ENCODE measurements at places on chromosomes 1 and 21.

GRCh38 chr1:108034396-108034795 lies 69.4 kb upstream of the VAV3 start:
- no peak overlapping the region for H3K27ac ChIP-seq
- no peak for DNase-seq

GRCh38 chr1:108747171-108747850 lies 837 bp downstream of the STXBP3 start:
- H3K4me1 ChIP-seq, result peaks cover 16% of the 10 kb centered on the region
- H3K4me3 ChIP-seq, result peak overlapping the region; percentile 91
- peak; percentile 33 for DNase-seq
- peak overlapping the region; percentile 100 for H3K27ac ChIP-seq

DNA sequence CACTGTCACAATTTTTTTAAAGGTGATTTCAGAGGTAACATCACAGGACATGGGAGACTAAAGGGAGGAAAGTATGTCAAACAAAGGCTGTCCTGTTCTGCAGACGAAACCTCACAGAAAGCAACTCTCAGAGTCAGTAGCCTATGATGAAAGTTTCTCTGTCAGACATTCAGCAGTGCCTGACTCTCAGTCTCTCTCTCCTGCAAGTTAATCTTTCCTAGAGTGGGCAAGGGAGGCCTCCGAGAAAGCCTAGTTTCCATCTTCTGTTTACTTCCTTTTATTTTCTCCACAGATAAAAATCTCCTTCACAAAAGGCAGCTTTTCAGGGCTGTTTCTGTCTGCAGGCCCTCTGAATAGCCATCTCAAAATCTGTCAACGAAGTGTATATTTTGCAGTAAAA lies 24.9 kb upstream of the FMO2 start:
- peaks cover 30% of the 10 kb centered on the region for H3K4me1 ChIP-seq
- H3K36me3 ChIP-seq, result no peaks in the 10 kb centered on the region
- no peak overlapping the region for H3K4me3 ChIP-seq

DNA sequence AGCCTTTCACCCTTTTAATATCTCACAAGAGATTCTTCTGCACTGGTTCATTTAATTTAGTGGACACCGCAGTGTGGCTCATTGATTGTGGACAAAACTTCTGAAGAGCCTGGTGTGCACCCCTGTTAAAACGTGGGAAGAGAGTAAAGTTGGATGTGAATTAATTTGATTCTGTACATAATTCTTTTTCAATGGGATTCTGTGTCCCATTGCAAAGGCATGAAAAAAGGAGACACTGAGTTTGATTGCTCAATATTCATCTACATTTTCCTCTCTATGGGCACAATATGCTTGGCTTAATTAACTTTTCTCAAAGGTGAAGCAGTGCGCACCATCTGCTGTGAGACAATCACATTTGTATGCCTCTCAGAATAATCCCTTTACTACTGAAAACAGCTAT lies 95.1 kb downstream of the BARHL2 start:
- H3K36me3 ChIP-seq, result no peaks in the 10 kb centered on the region
- no peak for DNase-seq
- H3K27ac ChIP-seq, result no peak overlapping the region
- H3K4me3 ChIP-seq, result no peak overlapping the region
- peaks cover 19% of the 10 kb centered on the region for H3K27me3 ChIP-seq

- H3K4me3 ChIP-seq, result no peak overlapping the region
- H3K36me3 ChIP-seq, result no peaks in the 10 kb centered on the region
- no peak overlapping the region for H3K27ac ChIP-seq
- H3K27me3 ChIP-seq, result peaks cover 35% of the 10 kb centered on the region
Measured at GRCh38 chr1:5220821-5221220, 566.4 kb downstream of the AJAP1 start.

GRCh38 chr1:5002676-5003075 lies 348.3 kb downstream of the AJAP1 start:
- peaks cover 2% of the 10 kb centered on the region for H3K27me3 ChIP-seq
- no peak overlapping the region for H3K27ac ChIP-seq
- no peaks in the 10 kb centered on the region for H3K36me3 ChIP-seq
- DNase-seq, result no peak

- peak overlapping the region; percentile 66 for H3K4me3 ChIP-seq
- H3K36me3 ChIP-seq, result no peaks in the 10 kb centered on the region
- DNase-seq, result peak; percentile 51
- H3K27ac ChIP-seq, result no peak overlapping the region
Measured at GRCh38 chr1:233328142-233328921, 808 bp downstream of the MAP3K21 start.

- H3K4me1 ChIP-seq, result peaks cover 53% of the 10 kb centered on the region
- no peak overlapping the region for H3K4me3 ChIP-seq
- DNase-seq, result no peak
- H3K27ac ChIP-seq, result peak overlapping the region; percentile 57
Measured at GRCh38 chr1:23600283-23600682, 41.0 kb upstream of the ID3 start.

- H3K4me1 ChIP-seq, result no peaks in the 10 kb centered on the region
- no peak for DNase-seq
- no peak overlapping the region for H3K27ac ChIP-seq
Measured at GRCh38 chr1:10814312-10814711, 17.9 kb upstream of the CASZ1 start.

DNA sequence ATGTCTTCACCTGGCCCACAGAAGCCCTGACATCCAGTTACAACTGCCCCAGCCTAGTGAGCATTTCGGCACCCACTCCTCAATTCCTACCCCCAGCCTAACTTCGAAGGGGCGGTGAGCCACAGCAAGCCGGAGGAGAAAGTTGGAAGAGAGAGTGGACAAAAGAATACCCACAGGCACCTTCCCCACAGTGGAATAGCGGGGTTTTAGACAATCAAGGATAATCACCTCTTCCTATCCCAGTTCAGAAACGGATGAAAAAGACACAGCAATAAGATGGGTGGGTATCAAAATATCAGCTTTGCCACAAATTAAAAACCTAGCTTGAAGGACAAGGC lies 1.3 kb upstream of the LSS start:
- peaks cover 36% of the 10 kb centered on the region for H3K4me1 ChIP-seq
- no peak for DNase-seq
- H3K4me3 ChIP-seq, result peak overlapping the region; percentile 84
- peak overlapping the region; percentile 28 for H3K27ac ChIP-seq
- no peaks in the 10 kb centered on the region for H3K27me3 ChIP-seq

GRCh38 chr21:43608225-43608624 lies 51.1 kb downstream of the HSF2BP start:
- H3K4me3 ChIP-seq, result no peak overlapping the region
- peaks cover 20% of the 10 kb centered on the region for H3K4me1 ChIP-seq
- no peak for DNase-seq
- H3K36me3 ChIP-seq, result peaks cover 10% of the 10 kb centered on the region

DNA sequence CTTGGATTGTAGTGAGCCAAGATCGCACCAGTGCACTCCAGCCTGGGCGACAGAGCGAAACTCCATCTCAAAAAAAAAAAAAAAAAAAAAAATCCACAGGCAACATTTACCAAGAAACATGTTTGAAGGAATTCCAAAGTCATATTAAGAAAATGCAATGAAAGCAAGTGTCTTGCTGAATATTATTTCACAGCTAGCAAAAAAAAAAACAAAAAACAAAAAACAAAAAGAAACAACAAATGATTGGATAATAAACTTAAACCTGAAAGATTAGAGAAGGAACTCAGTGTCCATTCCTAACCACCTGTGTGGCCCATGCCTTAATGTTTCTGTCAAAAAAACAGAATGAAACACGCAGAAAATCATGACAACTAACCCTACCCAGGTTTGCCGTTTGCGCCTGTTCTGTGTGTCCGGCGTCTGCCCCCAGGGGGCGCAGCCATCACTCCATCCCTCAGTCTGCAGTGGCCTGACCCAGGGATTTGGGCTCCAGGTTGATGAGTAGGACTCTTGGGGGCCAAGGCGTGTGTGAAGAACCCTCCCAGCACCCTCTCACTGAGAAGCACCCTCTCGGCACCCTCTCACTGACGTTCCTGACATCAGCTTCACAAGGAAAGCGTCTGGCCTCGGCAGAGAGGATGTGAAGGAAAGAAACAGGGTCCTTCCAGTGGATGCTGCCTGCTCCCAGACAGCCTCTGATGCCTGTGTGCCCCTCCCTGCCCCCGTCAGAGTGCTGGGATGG lies 19.2 kb upstream of the PTTG1IP start:
- H3K4me1 ChIP-seq, result no peaks in the 10 kb centered on the region
- peaks cover 11% of the 10 kb centered on the region for H3K27me3 ChIP-seq
- DNase-seq, result no peak
- H3K4me3 ChIP-seq, result no peak overlapping the region

GRCh38 chr1:30911059-30911954 lies 2.7 kb upstream of the SDC3 start:
- peaks cover 10% of the 10 kb centered on the region for H3K27me3 ChIP-seq
- no peak overlapping the region for H3K27ac ChIP-seq
- no peak overlapping the region for H3K4me3 ChIP-seq
- peak; percentile 87 for DNase-seq
- H3K4me1 ChIP-seq, result peaks cover 14% of the 10 kb centered on the region
- no peaks in the 10 kb centered on the region for H3K36me3 ChIP-seq

GRCh38 chr1:168894397-168894903 lies 165.4 kb upstream of the DPT start:
- no peak overlapping the region for H3K27ac ChIP-seq
- H3K4me1 ChIP-seq, result peaks cover 12% of the 10 kb centered on the region
- no peak for DNase-seq
- no peaks in the 10 kb centered on the region for H3K36me3 ChIP-seq

- H3K36me3 ChIP-seq, result peaks cover 3% of the 10 kb centered on the region
- no peak for DNase-seq
- H3K4me3 ChIP-seq, result no peak overlapping the region
Measured at GRCh38 chr1:91700771-91701471, 185.0 kb downstream of the TGFBR3 start.

GRCh38 chr1:36432616-36433015 lies 17.6 kb downstream of the OSCP1 start:
- no peak overlapping the region for H3K4me3 ChIP-seq
- H3K4me1 ChIP-seq, result peaks cover 18% of the 10 kb centered on the region
- H3K27me3 ChIP-seq, result no peaks in the 10 kb centered on the region
- no peak for DNase-seq
- no peak overlapping the region for H3K27ac ChIP-seq

DNA sequence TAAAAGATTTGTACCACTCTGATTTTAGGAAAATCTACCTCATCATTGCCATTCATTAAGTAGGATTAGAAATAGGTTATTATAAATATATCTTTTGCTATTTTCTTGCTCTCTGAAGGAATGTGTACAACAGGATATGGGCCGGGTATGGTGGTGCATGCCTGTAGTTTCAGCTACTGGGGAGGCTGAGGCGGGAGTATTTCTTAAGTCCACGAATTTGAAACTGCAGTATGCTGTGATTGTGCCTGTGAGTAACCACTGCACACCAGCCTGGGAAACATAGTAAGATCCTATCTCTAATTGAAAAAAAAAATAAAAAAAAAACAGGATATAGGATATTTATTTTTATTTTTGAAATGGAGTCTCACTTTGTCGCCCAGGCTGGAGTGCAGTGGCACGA lies 50.0 kb downstream of the CLIC4 start:
- H3K27me3 ChIP-seq, result no peaks in the 10 kb centered on the region
- no peak for DNase-seq
- no peak overlapping the region for H3K4me3 ChIP-seq
- H3K4me1 ChIP-seq, result peaks cover 17% of the 10 kb centered on the region
- H3K36me3 ChIP-seq, result peaks cover 16% of the 10 kb centered on the region

- H3K27me3 ChIP-seq, result no peaks in the 10 kb centered on the region
- H3K4me1 ChIP-seq, result peaks cover 24% of the 10 kb centered on the region
- H3K4me3 ChIP-seq, result no peak overlapping the region
- DNase-seq, result no peak
- H3K36me3 ChIP-seq, result no peaks in the 10 kb centered on the region
- H3K27ac ChIP-seq, result no peak overlapping the region
Measured at GRCh38 chr1:82160903-82161302, 360.2 kb downstream of the ADGRL2 start.

GRCh38 chr1:200438911-200439310 lies 29.1 kb upstream of the ZNF281 start:
- H3K4me3 ChIP-seq, result no peak overlapping the region
- no peak for DNase-seq
- no peak overlapping the region for H3K27ac ChIP-seq
- peaks cover 18% of the 10 kb centered on the region for H3K4me1 ChIP-seq

GRCh38 chr1:12634696-12635202 lies 9.1 kb upstream of the AADACL4 start:
- no peaks in the 10 kb centered on the region for H3K36me3 ChIP-seq
- no peak for DNase-seq
- H3K4me3 ChIP-seq, result no peak overlapping the region

- DNase-seq, result no peak
- no peak overlapping the region for H3K4me3 ChIP-seq
- H3K4me1 ChIP-seq, result peaks cover 6% of the 10 kb centered on the region
- no peaks in the 10 kb centered on the region for H3K27me3 ChIP-seq
- H3K27ac ChIP-seq, result peak overlapping the region; percentile 79
Measured at GRCh38 chr1:241918879-241919278, 38.7 kb upstream of the BECN2 start.

DNA sequence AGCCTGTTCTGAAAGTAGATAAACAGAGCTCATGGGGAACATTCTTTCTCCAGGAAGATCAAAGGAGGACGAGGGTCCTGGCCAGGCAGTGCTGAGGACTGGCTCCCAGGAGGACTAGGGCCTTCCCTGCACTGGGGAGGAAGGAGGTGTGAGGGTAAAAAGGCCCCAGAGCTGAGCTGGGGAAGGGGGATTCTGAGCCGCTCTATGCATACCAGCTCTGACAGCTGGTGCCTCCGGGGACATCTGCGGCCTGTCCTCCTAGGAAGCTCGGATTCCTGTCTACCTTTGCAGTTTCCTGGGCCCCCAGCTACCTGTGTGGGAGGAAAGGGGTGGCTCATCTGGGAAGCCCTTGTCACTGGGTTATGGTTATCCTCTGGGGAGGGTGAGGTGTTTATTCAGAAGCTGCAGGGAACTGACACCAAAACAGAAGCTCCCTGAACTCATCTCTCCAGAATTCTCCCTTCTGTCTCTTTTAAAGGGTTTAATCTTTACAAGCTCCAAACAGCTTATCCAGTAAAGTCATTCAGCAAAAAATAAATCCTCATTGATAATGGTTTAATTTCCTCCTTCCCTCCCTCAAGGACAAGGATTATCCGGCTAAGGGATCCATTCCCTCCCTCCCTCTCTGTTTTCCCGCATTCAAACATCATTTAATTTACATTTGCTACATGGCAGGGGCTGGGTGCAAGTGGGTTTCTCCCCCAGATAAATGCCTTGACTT lies 31.0 kb downstream of the NENF start:
- DNase-seq, result no peak
- H3K27ac ChIP-seq, result peak overlapping the region; percentile 97
- H3K27me3 ChIP-seq, result no peaks in the 10 kb centered on the region
- no peaks in the 10 kb centered on the region for H3K36me3 ChIP-seq

DNA sequence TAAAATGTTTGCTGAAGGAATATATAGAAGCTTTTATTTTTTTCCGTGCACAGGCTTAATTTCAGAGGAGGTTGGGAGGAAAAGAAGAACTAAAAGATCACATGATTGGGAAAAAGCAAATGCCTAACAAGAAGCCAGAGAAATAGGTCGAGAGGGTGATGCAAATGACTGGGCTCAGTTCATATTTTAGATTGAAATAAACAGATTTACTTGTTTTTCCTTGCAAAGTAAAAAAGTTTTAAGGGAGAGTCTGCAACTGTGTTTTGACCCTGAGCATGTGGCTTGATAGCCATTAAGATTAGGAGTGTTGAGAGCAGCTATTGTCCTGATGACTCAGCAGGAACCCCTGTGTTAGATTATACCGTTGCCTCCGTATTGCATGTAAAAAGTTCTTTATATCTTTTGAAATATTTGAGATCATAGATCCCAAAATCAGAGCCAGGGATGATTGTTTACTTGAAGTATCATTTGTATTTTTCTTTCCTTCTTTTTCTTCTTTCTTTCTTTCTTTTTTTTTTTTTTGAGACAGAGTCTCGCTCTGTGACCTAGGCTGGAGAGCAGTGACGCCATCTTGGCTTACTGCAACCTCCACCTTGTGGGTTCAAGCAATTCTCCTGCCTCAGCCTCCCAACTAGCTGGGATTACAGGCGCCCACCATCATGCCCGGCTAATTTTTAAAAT lies 20.2 kb downstream of the CLIC4 start:
- no peak overlapping the region for H3K4me3 ChIP-seq
- H3K36me3 ChIP-seq, result no peaks in the 10 kb centered on the region
- DNase-seq, result no peak
